ENCODE measurements at places on chromosomes 6 and 20.
A peak's percentile ranks its signal among the peaks of the same experiment; 100 is the strongest.

DNA sequence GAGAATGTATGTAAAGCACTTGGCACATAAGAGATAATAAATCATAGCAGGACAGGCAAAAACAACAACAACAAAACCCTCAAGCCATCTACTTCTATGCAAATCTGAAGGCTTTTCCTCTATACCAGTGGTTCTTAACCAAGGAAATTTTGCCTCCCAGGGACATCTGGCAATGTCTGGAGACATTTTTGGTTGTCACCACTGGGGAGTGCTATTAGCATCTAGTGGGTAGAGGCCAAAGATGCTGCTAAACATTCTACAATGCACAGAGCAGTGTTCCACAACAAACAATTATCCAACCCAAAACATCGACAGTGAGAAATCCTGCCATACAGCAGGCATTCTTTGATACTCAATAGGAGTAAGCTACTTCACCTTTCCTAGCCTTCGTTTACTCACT lies 28.2 kb downstream of the NDRG3 start:
- DNase-seq = no peak

DNA sequence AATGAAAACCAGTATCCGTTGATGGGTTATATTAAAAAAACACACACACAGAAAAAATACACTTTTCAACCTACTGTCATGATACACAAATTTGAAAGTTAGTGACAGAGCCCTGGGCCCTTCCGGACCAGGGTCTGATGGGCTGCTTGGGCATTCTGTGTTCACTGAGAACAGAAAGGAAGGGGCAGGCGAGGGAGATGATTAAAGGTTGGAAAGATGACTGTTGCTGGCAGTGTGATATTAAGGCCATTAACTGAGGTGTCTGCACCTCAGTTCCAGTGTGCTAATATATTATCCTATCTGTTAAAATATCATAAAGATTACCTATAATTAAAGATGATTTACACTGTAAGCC lies 18.7 kb upstream of the QKI start:
- no peak for DNase-seq

DNA sequence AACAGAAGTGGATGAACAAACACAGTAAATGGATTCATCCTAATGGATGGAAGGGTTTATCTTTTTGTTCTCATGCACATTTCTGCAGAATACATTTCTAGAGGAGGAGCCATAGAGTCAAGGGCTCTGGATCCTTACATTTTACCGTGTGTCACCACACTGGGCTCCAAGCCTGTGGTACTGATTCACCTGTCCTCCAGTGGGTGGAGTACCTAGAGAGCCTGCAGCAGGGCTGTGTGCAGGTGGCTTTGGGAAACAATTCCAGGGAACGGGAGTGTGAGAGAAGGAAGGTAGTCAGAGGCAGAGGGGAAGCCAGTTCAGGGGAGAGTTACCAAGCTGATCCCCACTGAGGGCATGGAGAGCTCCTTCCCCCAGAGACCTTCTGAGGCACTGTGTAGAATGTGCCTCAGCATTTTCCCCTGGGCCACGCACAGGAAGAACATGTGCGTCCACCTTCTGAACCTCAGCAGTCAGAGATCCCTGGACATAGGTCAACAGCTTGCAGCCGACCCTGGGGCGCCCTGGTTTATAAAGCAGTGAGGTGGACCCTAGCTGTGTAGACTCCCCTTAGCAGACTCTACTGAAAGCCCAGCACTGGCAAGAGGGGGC lies 85.3 kb upstream of the SLC22A23 start:
- no peak for DNase-seq

DNA sequence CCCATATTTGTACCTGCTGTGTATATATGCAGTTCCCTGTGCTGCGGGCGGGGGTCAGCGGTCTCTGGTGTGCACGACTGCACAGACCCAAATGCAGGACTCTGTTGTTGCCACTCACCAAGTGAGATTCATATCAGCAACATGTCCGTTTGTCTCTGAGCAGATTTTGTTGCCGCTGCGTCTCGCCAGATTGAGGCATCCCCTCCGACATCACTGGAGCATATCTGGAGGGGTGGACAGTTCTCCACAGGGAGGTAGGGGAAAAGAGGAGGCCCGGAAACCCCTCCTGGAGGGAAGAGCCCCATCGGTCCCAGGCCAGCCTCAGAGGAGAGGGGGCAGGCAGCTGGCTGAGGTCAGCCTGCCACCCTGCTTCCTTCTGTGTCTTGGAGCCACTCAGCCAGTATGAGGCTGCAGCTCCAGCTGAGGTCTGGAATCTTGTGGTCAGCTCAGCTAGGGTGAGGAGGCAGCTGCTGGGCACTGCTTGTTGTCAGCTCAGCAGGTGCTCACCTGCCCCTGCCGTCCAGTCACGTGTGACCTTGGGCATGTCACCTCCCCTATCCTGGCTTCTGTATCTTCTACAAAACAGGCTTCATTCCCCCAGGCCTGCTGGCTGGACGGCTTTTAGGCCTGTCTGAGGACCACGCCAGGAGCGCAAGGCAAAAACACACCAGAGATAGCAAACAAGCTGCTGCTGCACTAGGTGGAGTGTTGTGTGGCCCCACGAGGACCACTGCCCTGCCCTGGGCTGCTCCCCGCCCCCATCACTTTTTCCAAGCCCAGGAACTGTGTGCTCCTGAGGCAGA lies 47.1 kb downstream of the HNF4A start:
- DNase-seq = no peak

DNA sequence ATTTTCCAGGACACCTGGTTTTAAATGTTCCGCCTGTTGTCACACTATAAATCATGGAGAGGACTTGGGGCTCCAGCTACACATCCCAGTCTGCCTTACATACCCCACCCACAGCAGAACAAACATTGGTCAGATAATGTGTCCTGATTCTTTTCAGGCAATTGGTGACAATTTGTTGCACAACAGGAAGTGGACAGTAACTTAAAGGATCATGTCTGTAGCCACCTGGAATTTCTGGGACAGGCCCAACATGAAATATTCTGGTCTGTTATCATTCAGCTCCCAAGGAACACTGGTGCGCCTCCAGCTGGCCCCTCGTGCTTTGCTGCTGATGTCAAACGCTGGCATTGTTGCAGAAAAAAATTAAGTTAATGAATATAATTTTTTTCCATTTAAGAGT lies 117.2 kb downstream of the SOBP start:
- peak; percentile 4 for DNase-seq

- DNase-seq = no peak
Measured at GRCh38 chr6:108904741-108905140, 56.5 kb downstream of the ARMC2 start.

- no peak for DNase-seq
Measured at GRCh38 chr6:7859591-7859990, 51.0 kb downstream of the TXNDC5 start.

DNA sequence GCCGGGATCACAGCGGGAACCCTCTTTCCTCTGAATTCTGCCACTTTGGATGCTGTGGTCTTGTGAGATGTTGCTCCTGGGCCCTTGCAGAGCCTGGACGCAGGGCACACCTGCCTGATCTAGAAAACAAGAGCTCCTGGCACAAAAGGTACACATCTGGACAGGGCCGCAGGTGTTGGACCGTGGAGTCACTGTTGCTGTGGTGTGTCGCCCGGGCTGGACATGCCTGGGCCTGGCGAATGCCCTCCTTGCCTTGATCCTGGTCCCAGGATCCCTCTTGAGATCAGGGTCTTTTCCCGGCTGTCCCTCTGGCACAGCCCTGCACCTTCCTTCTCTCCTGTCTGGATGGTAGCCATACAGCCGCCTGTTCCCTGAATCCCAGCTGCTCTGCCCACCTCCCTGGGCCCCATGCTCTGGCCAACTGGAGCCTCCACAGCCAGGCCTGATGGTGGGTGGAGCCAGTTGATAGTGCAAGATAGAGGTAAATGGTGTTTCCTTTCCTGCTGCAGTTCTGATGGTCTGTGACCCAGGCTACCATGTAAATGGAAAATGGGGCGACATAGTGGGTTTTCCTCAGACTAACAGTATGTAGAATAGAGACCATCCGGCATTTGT lies 5.0 kb downstream of the FOXP4 start:
- no peak for DNase-seq

GRCh38 chr20:1855109-1855508 lies 40.1 kb upstream of the SIRPA start:
- DNase-seq = no peak

GRCh38 chr6:43708860-43709653 lies 21.5 kb upstream of the MRPS18A start:
- peak; percentile 54 for DNase-seq

- DNase-seq = peak; percentile 77
Measured at GRCh38 chr20:34907616-34908469, 31.4 kb downstream of the ACSS2 start.

- DNase-seq = no peak
Measured at GRCh38 chr6:44667668-44668390, 280.3 kb downstream of the CDC5L start.

DNA sequence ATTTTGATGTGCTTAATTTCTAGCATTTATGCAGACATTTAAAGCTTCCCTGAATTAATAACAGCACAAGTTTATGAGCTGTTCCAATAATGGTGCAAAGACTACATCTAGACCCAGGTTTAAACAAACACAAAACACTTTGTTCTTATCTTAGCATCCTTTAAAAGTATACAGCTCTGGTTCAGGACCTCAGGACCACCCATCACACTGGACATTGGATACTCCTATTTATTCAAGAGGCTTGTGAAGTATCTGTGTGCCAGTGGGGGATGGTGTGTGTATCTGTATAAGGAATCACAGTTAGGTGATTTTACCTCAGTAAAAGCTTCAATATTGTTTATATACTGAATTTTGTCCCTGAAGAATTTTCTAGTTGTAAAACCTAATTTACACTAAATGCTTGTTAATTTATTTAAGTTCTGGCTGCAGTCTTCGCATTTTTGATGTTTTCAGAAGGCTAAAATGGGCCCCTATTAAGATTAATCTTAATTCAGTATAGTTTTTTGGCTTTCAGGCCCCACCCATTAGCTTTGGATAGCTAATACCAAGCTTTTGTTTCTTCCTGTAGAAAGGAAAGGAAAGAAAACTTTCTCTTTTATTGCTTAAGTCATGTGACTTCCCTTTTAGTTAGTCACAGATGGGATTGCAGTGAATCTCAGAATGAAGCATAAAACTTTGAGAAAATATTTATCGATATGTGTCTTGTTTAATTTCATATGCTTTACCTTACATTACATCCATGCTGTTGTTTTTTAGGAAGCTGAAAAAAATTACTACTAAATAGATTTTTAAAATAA lies 13.1 kb downstream of the LIN28B start:
- no peak for DNase-seq

DNA sequence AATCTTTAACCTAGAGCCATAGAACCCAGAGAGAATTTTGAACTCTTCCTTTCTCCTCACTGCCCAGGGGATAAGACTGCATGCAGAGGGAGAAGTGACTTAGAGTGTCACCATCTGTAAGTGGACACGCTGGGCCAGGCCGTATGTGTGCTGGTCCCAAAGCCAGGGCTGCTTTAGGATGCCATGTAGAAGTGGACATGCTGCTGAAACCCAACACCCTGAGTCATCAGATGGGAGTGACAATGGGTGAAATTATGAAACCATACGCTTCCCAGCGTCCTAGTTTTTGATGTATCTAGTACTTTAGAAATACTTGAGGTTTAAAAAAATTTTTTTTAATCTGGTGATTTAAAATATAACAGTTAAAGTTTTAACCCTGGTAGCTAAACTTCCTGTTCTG lies 191.1 kb downstream of the FNDC1 start:
- peak; percentile 12 for DNase-seq

- no peak for DNase-seq
Measured at GRCh38 chr6:11337306-11337705, 104.8 kb upstream of the NEDD9 start.

- no peak for DNase-seq
Measured at GRCh38 chr6:55445648-55446204, 118.5 kb downstream of the GFRAL start.

DNA sequence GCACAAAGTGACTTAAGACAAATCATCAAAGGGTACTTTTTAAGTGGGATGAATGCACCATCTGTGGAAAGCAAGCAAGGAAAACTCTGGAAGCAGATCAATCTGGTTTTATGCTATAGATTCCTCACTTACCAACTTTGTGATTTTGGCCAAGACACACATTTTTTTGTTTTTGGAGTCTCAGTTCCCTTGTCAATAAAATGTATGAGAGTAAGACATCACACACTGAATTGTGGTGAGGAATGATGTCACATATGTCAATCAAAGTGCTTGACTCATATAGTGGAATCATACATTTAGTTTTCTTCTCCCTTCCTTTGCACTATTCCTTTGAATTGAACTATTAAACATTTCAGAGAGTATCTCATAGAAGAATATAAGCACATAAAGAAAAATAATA lies 620.5 kb upstream of the CITED2 start:
- no peak for DNase-seq

GRCh38 chr20:8244637-8245036 lies 112.6 kb downstream of the PLCB1 start:
- peak; percentile 47 for DNase-seq

DNA sequence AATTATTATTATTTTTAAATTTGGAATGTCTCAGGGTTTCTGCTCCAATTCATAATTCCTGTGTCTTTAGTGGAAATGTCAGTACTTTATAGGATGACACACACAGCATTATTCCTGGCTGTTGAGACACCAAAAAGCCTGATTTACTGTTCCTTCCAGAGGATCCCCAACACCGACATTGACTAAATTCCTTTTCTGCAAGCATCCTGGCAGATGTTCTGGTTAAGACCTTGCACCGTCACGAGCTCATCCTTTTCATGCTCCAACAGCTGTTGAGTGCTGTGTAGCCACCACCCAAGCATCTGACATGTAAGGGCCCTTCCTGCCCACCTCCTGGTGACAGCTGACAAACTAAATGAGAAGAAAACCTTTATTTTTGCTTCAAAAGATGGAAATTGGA lies 284.3 kb upstream of the SULF2 start:
- no peak for DNase-seq

DNA sequence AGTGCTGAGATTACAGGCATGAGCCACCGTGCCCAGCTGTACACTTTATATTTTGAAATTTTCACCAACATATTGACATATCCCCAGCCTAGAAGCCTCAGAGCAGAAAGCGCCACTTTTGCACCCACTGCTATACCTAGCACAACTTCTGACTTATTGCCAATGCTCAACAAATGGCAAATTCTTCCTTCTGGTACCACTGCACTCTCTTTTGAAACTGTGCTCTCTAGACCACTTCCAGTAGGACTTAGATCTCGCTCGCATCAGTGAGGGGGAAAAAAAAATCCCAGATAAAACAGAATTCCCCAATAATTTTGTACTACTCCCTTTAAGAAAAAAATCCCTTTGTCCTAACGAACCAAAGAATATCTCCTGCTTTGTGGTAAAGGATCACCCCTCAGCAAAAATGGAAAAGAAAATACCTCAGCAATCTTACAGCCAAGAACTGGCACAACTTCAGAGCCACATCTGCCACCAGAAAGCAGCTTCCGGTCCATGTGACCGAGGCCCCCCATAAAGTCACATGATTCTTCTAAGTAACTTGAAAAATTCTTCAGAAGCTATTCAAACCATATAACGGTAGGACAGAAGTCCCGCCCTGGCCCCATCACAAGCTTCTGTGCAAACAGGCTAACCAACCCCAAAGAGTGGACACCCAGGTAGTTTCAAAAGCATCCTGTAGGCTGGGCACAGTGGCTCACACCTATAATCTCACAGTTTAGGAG lies 18.5 kb upstream of the IL17F start:
- no peak for DNase-seq

- peak; percentile 5 for DNase-seq
Measured at GRCh38 chr6:98039904-98040607, 757.0 kb upstream of the MMS22L start.

- DNase-seq = no peak
Measured at GRCh38 chr6:48766349-48766748, 655.4 kb upstream of the PTCHD4 start.

- no peak for DNase-seq
Measured at GRCh38 chr20:37797669-37798175, 103.9 kb downstream of the CTNNBL1 start.
